ENCODE measurements at places on chromosomes 16 and 17. TPM values are rescaled to one million over a fixed set of nuclear protein-coding genes. Genes with fewer than 3 reads are reported as not detected.
A peak's percentile ranks its signal among the peaks of the same experiment; 100 is the strongest.

DNA sequence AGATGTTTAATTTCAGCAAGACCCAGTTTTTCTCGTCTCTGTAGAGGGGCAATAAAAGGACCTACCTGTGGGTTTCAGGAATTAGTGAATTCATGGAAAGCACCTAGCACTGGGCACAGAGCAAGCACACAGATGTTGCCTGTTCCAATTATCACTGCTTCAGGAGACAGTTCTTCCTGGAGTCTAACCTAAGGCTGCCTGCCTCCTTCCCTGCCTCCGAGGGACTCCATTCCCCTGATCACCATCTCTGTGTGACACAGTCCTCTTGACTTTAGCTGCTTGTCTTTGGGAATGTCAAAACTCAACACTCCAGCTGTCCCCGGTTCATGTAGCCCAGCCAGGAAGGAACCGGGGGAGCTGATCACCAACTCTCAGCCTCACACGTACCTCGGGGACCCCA, 474.9 kb downstream of the SLC39A11 start:
- no peak for DNase-seq

DNA sequence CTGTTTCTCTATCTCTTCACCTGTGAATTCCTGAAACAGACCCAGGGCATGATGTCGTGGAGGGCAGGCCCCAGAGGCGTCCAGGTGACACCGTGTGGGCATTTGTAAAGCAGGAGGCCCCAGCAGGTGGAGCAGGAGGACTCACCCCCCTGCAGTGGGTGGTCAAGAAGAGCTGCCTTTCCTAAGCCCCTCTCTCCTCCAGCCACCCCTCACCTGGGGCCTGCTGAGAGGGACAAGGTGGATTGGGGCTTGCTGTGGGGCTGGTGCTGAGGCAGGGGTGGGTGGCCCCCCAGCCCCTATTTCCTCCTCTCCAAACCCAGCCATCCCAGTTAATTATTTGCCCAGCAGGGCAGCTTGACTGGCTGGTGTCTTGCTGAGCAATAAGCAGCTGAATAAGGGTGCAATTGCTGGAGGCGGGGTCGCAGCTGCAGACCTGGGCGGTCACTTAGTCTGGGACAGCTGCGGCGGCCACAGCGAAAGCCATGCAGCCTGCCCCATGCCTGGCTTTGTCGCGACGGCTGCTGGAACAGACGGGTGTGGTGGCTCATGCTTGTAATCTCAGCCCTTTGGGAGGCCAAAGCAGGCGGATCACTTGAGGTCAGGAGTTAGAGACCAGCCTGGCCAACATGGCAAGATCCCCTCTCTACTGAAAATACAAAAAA, 56.4 kb downstream of the JPH3 start:
- no peak for DNase-seq

GRCh38 chr16:55480228-55480655, 1.2 kb downstream of the MMP2 start:
- peak; percentile 94 for DNase-seq

- DNase-seq: no peak
Observed at GRCh38 chr16:75798714-75799113, 72.4 kb upstream of the CPHXL start.

Gene TCAP
- 0.24 TPM for total RNA-seq

Gene TEX14
- total RNA-seq: not detected

Gene CDH1
- total RNA-seq: 15.9 TPM

Gene PRR29
- not detected for total RNA-seq

DNA sequence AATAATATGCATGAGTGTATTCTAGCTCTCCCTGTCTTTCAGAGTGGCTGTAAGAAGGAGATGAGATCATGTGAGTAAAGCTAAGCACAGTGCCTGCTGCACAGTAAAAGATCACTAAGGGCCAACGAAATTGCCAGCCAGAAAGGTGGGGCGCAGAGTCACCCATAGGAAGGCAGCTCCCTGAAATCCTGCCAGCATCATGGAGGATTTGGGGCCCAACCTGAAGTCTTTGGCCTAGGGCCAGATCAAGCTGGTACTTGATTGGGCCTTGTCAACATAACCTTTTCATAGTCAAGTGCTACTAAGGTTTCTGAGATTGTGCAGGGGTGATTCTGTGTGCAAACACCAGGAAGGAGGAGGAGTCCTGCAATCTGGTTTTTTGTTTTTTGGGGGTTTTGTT, 16.5 kb downstream of the SCNN1B start:
- DNase-seq: no peak

DNA sequence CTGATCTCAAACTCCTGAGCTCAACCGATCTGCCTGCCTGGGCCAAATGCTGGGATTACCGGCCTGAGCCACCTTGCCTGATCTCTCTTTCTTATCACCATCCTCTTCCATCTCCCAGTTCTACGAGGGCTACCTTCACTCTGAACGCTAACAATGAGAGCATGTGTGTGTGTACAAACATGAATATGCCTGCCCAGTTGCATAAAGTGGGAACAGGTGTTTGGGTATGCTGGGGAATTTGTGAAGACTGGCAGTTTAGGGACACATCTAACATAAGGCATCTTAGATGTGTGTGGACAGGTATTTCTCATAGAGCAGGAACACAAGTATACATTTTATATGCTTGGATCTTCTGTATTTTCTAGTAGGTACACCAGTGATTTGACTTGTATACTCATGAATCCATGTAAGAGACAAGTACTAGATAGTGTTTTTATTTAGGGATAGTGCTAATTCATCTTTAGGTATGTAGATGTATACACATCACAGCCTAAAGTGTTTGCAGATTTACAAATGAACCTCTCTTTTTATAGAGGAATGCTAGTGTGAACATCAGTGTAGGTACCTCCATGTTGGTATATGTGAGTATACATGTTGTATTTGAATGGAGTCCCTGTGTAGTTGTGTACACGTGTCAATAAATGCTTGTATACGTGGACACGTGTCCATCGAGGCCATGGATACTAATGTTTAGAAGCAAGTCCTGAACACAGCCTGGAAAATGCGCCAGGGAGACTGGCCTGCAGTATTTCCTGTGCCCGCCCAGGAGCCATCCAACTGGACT, 1.2 kb upstream of the DLX4 start:
- no peak for DNase-seq

GRCh38 chr16:89442990-89443726, 47.2 kb downstream of the ANKRD11 start:
- peak; percentile 85 for DNase-seq

- no peak for DNase-seq
Observed at GRCh38 chr16:51224317-51224716, 73.2 kb upstream of the SALL1 start.

- DNase-seq: no peak
Observed at GRCh38 chr17:75822119-75822799, 21.9 kb downstream of the UNC13D start.

Gene SLC9A5
- 1.2 TPM for total RNA-seq

DNA sequence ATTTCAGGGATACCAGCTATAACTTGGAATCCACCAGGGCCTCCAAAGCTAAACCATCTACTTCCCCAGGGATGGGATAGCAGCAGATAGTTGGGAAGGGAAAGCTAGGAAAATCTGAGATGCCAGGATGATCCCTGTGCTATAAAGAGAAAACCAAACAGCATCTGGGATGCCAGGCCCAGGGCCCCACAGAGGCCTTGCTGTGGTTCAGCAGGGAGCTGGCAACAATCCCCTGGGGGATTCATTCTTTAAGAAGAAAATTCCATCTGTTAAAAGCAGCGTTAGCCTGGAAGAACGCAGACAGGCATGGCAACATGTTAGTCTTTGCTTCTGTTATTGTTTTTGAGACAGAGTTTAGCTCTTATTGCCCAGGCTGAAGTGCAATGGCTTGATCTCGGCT, 16.6 kb downstream of the MYO18A start:
- DNase-seq: peak; percentile 88
